A549 treated with Mapracorat at 1 μM for 4 hours (cell line): ENCODE measurements at places on chromosomes 5 and 9. TPM values are rescaled to one million over a fixed set of nuclear protein-coding genes. Genes with fewer than 3 reads are reported as not detected.

The DOCK2 gene
- total RNA-seq, result 0.84 to 3.5 TPM (median 2.5 TPM) in 5 replicates

The GFPT2 gene
- total RNA-seq, result 43.7 to 60.3 TPM (median 54.0 TPM) in 5 replicates

The GPR150 gene
- 0.14 to 0.29 TPM (median 0.15 TPM) in 4 of 5 replicates, not detected in the other for total RNA-seq

The FBP1 gene
- 0.13 TPM in 1 of 5 replicates, not detected in the others for total RNA-seq

The SLC36A2 gene
- not detected in 5 replicates for total RNA-seq

The PLAC8L1 gene
- total RNA-seq, result not detected in 5 replicates

The RNF183 gene
- 0.08 TPM in 1 of 5 replicates, not detected in the others for total RNA-seq

The C9orf57 gene
- not detected in 5 replicates for total RNA-seq

The ADRB2 gene
- total RNA-seq, result 0.92 to 1.4 TPM (median 0.93 TPM) in 5 replicates

The PCDHGA3 gene
- not detected in 5 replicates for total RNA-seq

The SLC6A3 gene
- 0.27 to 0.87 TPM (median 0.61 TPM) in 5 replicates for total RNA-seq

The TMEM215 gene
- 0.04 TPM in 1 of 5 replicates, not detected in the others for total RNA-seq

The MRPL36 gene
- total RNA-seq, result 102 to 120 TPM (median 114 TPM) in 5 replicates

The CDH18 gene
- total RNA-seq, result not detected in 5 replicates

The GARIN3 gene
- total RNA-seq, result not detected in 5 replicates

The OTP gene
- 0.05 to 0.13 TPM (median 0.08 TPM) in 5 replicates for total RNA-seq

The LRRC19 gene
- total RNA-seq, result not detected in 5 replicates
